ENCODE measurements at places on chromosomes 2 and 18.

- DNase-seq = no peak
Observed at GRCh38 chr2:106185475-106186184, 8.5 kb downstream of the UXS1 start.

DNA sequence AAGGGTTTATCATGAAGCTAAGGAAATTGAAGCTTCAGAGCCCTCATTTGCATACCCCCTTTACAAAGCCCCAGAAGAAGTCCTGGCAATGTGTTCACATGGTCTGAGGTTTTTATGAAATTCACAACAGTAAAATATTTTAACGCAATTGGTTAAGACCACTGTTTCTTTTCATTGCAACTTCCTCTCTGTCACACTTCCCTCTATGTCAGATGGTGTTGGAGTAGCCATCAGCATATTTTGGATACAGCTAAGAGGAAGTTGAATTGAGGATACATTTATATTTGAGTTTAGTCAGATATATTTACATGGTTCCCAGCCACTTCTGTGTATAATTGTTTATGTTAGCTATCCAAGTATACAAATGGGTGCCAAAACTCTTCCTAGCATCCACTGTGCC is 170.0 kb downstream of the TXNL1 start:
- no peak for DNase-seq

DNA sequence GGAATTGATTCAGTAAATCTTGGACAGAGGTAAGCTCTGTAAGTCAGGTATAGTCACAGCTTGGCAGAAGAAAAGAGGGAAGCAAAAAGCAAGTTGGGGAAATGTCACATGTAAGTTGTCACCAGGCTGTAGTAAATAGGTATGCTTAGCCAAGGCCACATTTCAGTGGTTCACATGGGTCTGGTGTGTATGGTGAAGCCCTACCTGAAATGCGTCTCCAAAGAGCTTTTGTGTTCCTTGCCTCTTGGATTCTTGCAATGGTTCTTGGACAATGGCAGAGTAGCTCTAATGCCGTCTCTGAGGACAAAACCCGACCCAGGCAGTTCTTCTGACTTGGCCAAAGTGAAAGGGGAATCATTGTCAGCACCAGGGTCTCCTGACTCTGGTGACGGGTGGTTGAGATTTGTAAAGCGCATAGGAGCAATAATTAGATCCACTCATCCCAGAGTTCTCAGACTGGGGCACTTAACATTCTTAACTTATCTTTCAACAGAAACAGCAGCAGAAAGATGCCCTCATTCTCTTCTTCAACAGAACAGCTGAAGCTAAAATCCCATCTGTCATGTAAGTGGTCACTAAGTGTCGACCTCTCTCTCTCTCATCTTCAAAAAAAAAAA is 34.4 kb upstream of the RPL37A start:
- no peak for DNase-seq

GRCh38 chr2:118202707-118203303 is 114.5 kb downstream of the INSIG2 start:
- no peak for DNase-seq

DNA sequence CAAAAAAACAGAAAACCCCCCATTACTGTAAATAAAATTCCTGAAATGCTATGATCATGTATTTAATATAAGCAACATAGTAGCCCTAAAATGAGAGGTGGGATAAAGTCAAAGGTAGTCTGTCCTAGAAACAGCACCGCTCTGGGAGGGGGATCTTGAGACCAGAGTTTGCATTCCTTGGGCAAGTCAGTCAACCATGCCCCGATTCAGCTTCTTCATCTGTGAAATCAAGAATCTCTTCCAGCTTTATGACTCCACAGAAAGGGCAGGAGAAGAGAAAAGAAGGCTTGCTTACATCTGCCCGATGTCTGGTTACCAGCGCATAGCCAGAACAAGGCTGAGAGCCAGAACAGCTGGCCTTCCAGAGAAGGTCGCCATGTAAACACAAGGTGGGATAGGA is 2.1 kb upstream of the FBLN7 start:
- DNase-seq = no peak

DNA sequence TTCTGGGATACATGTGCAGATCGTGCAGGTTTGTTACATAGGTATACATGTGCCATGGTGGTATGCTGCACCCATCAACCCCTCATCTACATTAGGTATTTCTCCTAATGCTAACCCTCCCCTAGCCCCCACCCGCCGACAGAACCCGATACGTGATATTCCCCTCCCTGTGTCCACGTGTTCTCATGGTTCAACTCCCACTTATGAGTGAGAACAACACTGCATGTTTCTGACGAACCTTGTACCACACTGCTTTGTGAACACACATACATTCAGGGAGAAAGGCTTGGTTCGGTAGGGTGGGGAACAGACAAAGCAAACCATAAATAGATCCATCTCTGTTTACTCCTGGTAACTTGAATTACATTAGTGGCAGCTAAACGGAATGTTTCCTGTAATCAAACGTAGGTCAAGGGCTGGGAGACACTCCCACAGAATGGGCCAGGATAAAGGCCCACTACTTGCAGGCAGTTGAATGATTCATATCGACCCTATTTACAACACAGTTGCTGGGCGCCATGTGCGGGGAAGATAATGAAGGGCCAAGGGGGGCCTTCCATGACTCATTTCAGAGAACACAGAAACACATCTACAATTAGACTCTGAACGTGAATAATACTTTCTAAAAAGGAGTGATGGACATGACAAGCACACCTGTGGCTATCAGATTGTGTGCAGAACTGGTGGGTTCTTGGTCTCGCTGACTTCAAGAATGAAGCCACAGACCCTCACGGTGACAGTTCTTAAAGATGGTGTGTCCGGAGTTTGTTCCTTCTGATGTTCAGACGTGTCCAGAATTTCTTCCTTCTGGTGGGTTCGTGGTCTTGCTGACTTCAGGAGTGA is 56.8 kb upstream of the KIDINS220 start:
- no peak for DNase-seq

DNA sequence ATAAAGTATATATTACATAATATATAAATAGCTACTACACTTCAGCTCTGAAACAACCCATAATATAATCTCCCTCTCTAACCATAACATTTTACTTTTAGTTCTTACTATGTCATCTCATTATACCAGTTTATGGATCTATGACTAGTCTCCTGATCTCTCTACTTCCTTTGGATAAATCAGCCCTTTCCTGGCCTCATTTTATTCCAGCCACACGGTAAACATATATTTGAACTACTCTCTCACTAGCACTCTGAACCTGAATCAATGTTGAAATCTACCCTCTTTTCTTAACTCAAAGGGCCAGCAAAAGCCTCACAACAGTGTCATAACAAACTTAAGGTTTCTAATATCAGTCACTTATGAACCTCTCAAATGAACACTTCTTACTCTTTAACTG is 62.6 kb downstream of the BAZ2B start:
- DNase-seq = no peak

- DNase-seq = no peak
Observed at GRCh38 chr2:104816143-104816542, 37.8 kb upstream of the POU3F3 start.

DNA sequence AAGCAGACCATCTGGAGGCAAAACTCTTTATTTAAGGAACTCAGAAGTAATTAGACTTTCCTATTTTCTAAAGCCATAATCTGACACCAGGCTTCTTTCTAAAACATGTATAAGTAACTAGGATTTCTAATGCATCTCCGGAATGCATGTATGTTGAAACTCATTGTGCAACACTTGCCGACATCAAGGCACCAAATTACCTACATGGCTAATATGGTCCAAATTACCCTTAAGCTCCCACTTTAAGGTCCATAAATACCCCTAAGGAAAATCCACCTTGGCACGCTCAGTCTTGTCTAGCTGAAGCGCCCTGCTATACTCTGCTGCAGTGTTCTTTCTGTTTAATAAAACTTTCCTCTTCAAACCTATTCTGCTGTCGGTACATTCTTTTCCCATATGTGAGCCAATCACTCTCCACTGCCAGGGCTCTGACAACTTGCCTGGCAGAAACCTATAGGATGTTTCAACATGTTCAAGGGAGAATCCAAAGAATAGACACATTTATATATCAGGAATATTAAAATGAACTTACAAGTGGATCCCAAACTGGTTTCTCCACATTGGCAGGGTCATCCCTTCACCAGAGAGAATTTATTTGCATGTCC is 171.9 kb downstream of the GALNT1 start:
- DNase-seq = no peak

GRCh38 chr2:1047485-1047884 is 96.8 kb downstream of the SNTG2 start:
- no peak for DNase-seq

DNA sequence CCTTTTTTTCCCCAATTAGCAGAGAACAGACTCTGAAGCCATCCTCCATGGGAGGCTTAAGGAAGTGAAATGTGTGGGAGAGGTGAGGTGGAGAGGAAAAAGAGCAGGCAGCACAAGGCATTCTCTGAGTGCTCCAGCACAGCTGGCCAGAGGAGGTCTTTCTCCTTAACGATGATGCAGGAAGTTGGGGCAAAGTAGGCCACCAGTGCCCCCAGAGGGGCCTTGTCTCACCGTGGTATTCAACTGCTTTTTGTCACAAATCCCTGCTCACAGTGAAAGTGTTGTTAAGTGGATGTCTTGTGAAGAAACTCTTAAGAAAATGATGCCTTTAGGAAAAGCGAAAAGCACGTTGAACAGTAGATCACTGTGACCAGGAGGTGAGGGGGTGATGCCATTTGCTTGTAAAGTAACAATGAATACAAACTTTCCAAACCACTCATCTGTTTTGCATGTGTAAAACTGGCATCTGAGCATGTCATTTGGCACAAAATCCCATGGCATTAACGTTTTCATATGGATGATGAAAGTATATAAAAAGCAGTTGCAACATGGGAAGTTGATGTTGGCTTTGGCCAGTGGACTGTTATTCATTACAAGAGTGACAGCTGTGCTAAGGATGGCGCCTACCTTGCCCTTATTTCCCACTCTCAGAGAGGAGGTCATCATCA is 49.2 kb upstream of the CDC42EP3 start:
- no peak for DNase-seq

DNA sequence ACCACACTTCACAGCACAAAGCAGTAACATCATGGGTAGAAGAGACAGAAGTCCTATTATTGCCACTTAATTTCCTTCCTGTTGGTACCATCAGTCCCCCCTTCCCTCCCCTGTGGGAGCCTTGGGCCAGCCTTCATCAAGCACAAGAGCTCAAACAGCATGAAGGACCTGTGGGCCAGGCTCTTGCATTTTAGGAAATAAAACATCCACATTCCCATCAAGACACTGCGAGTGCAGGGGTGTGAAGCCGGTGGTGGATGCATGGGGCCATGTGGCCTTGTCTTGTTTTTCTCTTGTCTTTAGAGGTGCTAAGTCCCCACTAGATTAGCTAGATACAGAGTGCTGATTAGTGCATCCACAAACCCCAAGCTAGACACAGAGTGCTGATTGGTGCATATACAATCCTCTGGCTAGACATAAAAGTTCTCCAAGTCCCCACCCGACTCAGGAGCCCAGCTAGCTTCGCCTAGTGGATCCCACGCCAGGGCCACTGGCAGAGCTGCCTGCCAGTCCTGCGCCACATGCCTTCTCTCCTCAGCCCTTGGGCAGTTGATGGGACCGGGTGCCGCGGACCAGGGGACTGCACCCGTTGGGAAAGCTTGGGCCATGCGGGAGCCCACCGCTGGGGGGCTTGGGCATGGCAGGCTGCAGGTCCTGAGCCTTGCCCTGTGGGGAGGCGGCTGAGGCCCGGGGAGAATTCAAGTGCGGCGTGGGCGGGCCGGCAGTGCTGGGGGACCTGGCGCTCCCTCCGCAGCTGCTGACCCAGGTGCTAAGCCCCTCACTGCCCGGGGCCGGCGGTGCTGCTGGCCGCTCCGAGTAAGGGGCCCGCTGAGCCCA is 14.7 kb upstream of the PXDN start:
- no peak for DNase-seq

DNA sequence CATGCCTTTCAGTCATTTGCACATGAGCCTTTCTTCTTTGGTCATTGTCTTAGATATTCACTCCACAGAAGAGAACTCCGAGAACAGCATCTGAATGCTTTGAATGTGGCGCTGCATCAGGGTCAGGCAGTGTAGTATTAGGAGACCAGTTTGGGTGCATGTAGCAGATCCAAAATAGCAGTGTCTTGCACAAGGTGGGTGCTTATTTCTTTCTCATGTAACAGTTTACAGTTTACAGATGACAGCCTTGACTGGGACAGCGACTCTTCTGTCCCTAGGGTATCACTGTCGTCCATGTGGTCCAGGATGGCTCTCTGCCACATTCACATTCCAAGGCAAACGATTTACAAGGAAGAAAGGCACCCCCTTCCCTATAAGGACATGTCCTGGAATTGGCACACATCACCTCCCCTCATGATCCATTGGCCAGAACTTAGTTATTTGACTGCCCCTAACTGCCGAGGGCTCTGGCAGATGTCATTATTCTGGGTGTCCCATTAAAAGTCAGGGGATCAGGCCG is 101.0 kb downstream of the STPG4 start:
- no peak for DNase-seq

DNA sequence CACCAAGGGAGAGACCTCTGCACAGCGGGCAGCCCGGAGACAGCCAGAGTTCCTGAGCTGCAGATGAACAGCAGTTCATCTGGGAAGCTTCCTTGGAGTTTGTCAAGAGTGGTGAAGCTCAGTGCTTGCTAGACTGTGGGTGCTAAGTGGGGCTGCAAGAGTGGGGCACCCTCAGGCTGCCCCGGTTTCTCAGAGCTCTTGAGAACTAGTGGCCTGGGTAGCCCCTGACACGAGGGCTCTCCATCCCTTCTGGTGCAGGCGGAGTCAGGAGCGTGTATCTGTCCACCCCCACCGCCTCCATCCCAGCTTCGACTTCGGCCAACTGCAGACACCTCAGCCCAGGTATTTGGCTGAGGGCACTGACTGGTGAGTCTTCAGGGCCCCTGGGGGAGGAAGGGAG is 222.0 kb downstream of the LOXHD1 start:
- DNase-seq = peak; percentile 14

DNA sequence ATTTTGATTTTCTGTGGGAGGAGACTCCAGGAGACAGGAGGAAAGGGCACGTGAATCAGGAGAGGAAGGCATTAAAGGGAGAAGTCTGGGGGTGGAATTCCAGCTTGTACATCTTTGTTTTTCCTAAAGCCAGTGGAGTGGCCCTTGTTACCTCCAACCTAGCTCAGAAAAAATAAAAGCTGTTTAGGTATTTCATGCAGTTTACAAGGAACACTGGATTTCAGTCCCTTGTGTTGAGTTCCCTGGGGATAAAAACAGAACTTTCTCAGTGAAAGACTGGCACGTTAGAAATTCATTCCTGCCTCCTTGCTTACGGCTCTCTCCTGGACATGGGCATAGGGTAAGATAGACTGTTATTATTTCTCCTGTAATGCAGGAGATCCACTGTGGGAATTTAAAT is 170.2 kb downstream of the ZEB2 start:
- DNase-seq = no peak
